Activated CD4-positive, alpha-beta memory T cell treated with anti-CD3 and anti-CD28 coated beads, Interleukin-2, amount 10 ng/mL, durations not matched to agents 7 days and 5 days (primary cell): ENCODE measurements at places on chromosomes 6 and 20. TPM values are rescaled to one million over a fixed set of nuclear protein-coding genes. Genes with fewer than 3 reads are reported as not detected.
A peak's percentile ranks its signal among the peaks of the same experiment; 100 is the strongest.

GRCh38 chr6:110342759-110343158 is 15.4 kb downstream of the METTL24 start:
- H3K4me3 ChIP-seq: no peak overlapping the region
- no peak overlapping the region for H3K27ac ChIP-seq
- no peaks in the 10 kb centered on the region for H3K4me1 ChIP-seq
- peaks cover 28% of the 10 kb centered on the region for H3K27me3 ChIP-seq
- no peak for DNase-seq
- no peaks in the 10 kb centered on the region for H3K36me3 ChIP-seq

DNA sequence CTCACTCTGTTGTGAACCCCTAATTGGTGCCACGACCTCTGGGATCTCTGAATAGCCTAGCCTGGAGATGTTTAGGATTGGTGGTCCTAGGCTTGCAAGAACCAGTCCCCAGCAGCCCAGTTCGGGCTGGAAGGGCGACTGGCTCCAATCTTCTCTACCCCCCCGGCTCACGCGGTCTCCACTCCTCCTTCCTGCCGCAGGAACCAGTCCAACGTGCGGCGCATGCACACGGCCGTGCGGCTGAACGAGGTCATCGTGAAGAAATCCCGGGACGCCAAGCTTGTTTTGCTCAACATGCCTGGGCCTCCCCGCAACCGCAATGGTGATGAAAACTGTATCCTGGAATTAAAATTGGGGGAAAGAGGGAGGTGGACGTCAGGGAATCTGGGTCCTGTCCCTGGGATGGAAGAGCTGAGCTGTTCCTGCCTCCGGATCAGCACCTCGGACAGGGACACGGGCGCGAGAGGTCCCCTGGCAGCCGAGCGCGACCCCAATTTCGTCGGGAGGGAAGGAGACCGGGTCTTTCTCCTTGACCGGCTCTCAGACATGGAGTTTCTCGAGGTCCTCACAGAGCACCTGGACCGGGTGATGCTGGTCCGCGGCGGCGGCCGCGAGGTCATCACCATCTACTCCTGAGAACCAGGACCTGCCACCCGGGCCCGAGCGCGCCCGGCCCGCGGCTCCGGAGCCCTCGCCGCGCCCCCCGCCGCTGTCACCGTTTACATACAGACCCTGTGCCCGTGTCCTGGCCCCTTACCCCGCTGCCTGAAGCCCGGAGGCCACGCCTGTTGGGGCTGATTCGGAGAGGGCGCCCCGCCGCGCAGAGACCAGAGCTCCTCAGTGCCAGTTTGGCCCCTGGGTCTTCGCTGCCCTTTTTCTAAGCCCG is 28.2 kb downstream of the SLC12A5 start:
- no peak overlapping the region for H3K27ac ChIP-seq
- peak; percentile 35 for DNase-seq
- H3K36me3 ChIP-seq: peaks cover 33% of the 10 kb centered on the region
- peaks cover 40% of the 10 kb centered on the region for H3K4me1 ChIP-seq
- peaks cover 39% of the 10 kb centered on the region for H3K27me3 ChIP-seq
- H3K4me3 ChIP-seq: no peak overlapping the region

The METTL24 gene
- not detected for total RNA-seq

GRCh38 chr20:50724851-50725723 is 6.3 kb upstream of the PARD6B start:
- peaks cover 3% of the 10 kb centered on the region for H3K4me1 ChIP-seq
- no peaks in the 10 kb centered on the region for H3K36me3 ChIP-seq
- H3K27me3 ChIP-seq: no peaks in the 10 kb centered on the region
- no peak overlapping the region for H3K4me3 ChIP-seq

DNA sequence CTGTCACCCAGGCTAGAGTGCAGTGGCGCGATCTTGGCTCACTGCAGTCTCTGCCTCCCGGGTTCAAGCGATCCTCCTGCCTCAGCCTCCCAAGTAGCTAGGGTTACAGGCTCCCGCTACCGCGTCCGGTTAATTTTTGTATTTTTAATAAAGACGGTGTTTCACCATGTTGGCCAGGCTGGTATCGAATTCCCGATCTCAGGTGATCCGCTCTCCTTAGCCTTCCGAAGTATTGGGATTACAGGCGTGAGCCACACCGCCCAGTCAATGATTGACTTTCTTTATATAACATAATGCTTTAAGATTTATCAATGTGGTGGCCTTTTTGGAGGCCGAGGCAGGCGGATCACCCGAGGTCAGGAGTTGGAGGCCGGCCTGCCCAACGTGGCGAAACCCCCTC is 7.8 kb upstream of the ABT1 start:
- H3K27ac ChIP-seq: no peak overlapping the region
- H3K4me3 ChIP-seq: no peak overlapping the region
- H3K27me3 ChIP-seq: peaks cover 57% of the 10 kb centered on the region
- H3K4me1 ChIP-seq: peaks cover 5% of the 10 kb centered on the region
- H3K36me3 ChIP-seq: no peaks in the 10 kb centered on the region

DNA sequence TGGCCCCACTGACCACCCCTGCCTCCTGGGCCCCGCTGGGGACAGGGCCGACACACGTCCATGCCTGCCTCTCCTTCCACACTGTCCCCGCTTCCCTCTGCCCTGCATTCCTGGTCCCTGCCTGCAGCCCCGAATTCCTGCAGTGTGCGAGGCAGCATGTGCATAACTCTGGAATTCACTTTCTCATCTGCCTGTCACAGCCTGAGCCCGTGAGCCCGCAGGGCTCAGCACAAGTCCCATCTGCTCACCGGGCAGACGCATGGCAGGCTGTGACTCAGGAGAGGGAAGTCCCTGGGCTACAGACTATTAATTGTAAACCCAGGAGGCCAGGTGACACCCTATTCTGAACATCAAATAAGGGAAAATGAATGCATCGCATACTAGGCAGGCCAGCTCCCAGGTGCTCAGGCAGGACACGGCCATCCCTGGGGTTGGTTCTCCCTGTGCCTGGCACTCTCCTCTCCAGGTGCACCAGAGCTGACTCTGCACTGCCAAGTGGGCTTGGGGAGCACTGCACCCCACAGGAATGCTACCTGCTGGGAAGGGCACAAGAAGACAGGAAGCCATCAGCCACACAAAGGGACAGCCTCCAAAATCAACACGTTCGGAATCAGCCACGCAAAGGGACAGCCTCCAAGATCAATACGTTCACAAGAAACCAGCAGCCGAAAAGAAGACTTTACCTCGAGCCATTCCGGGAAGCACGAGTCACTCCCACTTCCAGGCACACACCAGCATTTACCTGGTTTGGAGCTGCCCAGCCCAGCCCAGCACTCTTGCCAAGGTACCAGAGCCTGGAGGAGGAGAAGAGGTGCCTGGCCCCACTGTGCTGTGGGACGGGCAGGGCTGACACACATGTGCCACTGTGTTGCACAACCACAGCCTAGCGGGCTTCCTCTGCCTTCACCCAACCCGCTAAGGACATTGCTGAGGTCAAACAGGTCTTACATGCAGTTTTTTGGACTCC is 65.9 kb downstream of the DLL1 start:
- H3K4me1 ChIP-seq: peaks cover 14% of the 10 kb centered on the region
- DNase-seq: no peak
- H3K4me3 ChIP-seq: no peak overlapping the region
- no peaks in the 10 kb centered on the region for H3K36me3 ChIP-seq
- no peak overlapping the region for H3K27ac ChIP-seq
- no peaks in the 10 kb centered on the region for H3K27me3 ChIP-seq

The TMEM217 gene
- total RNA-seq: 2.1 TPM

The CTAGE9 gene
- not detected for total RNA-seq

The C6orf89 gene
- total RNA-seq: 53.8 TPM

DNA sequence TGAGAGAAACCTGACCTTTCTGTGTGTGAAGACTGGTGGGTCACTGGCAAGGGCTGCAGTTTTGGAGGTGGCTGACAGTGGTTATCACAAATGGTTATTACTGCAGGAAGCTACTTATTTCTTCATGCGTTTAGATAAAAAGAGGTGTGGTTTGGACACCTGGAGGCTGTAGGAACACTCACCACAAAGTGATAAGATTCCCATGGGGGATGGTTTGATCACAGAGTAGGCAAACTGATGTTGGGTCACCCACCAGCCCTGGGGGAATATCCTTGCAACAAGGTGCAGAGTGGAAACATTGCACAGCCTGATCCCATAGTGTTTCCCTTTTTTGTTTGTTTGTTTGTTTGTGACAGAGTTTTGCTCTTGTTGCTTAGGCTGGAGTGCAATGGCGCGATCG is 33.9 kb upstream of the RNGTT start:
- H3K36me3 ChIP-seq: no peaks in the 10 kb centered on the region
- H3K27ac ChIP-seq: no peak overlapping the region
- no peaks in the 10 kb centered on the region for H3K4me1 ChIP-seq
- no peak overlapping the region for H3K4me3 ChIP-seq
- DNase-seq: no peak

DNA sequence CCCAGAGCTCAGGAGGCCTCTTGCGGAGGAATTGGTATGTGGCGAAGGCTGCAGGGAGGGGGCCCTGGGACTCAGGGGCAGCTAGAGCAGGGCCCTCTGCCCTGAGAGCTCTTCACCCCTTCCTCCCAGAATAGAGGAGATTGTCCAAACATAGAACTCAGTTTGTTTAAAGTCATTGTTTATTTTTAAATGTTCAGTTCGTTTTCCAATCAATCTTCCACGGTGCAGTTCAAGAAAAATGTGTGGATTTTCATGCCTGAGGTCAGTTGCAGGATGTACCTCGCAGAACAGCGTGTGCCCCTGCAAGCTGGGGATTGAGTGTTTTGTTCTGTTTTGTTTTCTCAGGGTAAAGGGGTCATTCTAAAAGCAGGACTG is 37.2 kb downstream of the MGME1 start:
- no peak overlapping the region for H3K27ac ChIP-seq
- no peak overlapping the region for H3K4me3 ChIP-seq
- no peaks in the 10 kb centered on the region for H3K27me3 ChIP-seq
- no peaks in the 10 kb centered on the region for H3K4me1 ChIP-seq

- no peak overlapping the region for H3K4me3 ChIP-seq
- peaks cover 3% of the 10 kb centered on the region for H3K27me3 ChIP-seq
- no peaks in the 10 kb centered on the region for H3K4me1 ChIP-seq
- no peak overlapping the region for H3K27ac ChIP-seq
- no peak for DNase-seq
These were observed 94.4 kb upstream of the NAA20 start for GRCh38 chr20:19922716-19923115.

DNA sequence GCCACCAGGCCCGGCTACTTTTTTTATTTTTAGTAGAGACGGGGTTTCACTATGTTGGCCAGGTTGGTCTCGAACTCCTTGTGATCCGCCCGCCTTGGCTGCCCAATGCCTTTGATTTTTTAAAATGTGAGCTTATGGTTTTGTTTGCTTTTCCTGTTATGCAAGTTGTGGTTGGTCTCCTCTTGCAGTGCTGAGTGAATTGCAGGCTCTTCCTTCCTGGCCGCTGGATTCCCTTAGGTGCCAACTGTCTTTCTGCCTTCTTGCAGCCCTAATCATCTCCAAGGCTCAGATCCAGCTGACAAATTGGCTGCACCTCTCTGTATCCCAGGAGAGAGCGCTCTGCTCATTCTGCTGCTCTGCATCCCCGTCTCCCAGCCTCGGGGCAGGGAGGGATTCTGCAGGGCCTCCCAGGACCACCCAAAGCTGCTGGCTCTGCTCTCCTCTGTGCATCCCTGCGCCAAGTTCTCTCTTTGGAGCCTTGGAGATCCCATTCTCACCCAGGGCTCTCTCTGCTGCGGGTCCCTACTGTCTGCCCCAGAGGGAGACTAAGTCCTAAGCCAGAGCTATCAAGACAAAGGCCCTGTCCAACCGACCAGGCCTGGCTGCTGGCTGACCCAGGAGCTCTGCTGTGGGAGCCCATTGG is 14.1 kb upstream of the EMILIN3 start:
- H3K27me3 ChIP-seq: peaks cover 40% of the 10 kb centered on the region
- DNase-seq: no peak
- H3K36me3 ChIP-seq: no peaks in the 10 kb centered on the region
- H3K4me1 ChIP-seq: no peaks in the 10 kb centered on the region
- no peak overlapping the region for H3K4me3 ChIP-seq

GRCh38 chr6:43740321-43740960 is 29.6 kb upstream of the VEGFA start:
- H3K4me3 ChIP-seq: no peak overlapping the region
- H3K27ac ChIP-seq: no peak overlapping the region
- no peaks in the 10 kb centered on the region for H3K36me3 ChIP-seq
- H3K27me3 ChIP-seq: no peaks in the 10 kb centered on the region
- H3K4me1 ChIP-seq: peaks cover 2% of the 10 kb centered on the region

The ESR1 gene
- total RNA-seq: 1.2 TPM

- no peak overlapping the region for H3K27ac ChIP-seq
- no peaks in the 10 kb centered on the region for H3K36me3 ChIP-seq
- peaks cover 83% of the 10 kb centered on the region for H3K27me3 ChIP-seq
- DNase-seq: no peak
- no peak overlapping the region for H3K4me3 ChIP-seq
These were observed 2.8 kb downstream of the EYA2 start for GRCh38 chr20:46897328-46897880.

The MOCS3 gene
- total RNA-seq: 4.7 TPM

The NR2E1 gene
- total RNA-seq: not detected

- no peak overlapping the region for H3K4me3 ChIP-seq
- no peaks in the 10 kb centered on the region for H3K4me1 ChIP-seq
- H3K36me3 ChIP-seq: peaks cover 6% of the 10 kb centered on the region
- no peak for DNase-seq
- H3K27ac ChIP-seq: no peak overlapping the region
These were observed 2.7 kb downstream of the PAX1 start for GRCh38 chr20:21707999-21708737.

- peaks cover 14% of the 10 kb centered on the region for H3K27me3 ChIP-seq
- no peaks in the 10 kb centered on the region for H3K36me3 ChIP-seq
- no peak overlapping the region for H3K27ac ChIP-seq
- no peak for DNase-seq
- H3K4me1 ChIP-seq: no peaks in the 10 kb centered on the region
These were observed 32.8 kb downstream of the TNXB start for GRCh38 chr6:32076321-32076809.

DNA sequence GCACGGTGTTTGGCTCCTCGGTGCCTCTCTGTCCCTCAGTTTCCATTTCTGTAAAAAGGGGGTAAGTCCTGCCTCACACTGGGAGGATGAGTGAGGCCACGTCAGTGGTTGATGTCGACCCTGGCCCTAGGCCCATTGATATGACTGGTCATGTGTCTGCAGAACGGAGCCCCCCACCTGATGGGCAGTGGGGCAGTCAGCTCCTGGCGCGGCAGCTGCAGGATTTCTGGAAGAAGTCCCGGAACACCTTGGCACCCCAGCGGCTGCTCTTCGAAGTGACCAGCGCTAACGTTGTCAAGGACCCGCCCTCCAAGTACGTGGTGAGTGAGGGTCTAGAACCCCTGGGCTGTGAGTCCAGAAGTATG is 1.2 kb downstream of the SNX21 start:
- no peak for DNase-seq
- no peak overlapping the region for H3K27ac ChIP-seq
- peaks cover 19% of the 10 kb centered on the region for H3K4me1 ChIP-seq
- H3K36me3 ChIP-seq: no peaks in the 10 kb centered on the region

- no peak for DNase-seq
- H3K4me3 ChIP-seq: no peak overlapping the region
- peaks cover 75% of the 10 kb centered on the region for H3K27me3 ChIP-seq
These were observed 5.0 kb downstream of the VSX1 start for GRCh38 chr20:25076731-25077609.

GRCh38 chr6:80465513-80465912 is 359.0 kb downstream of the BCKDHB start:
- H3K27me3 ChIP-seq: no peaks in the 10 kb centered on the region
- H3K4me1 ChIP-seq: no peaks in the 10 kb centered on the region
- no peak for DNase-seq
- H3K4me3 ChIP-seq: no peak overlapping the region

GRCh38 chr6:32178547-32179440 is 589 bp downstream of the RNF5 start:
- no peaks in the 10 kb centered on the region for H3K27me3 ChIP-seq
- peaks cover 37% of the 10 kb centered on the region for H3K36me3 ChIP-seq
- DNase-seq: no peak
- H3K4me3 ChIP-seq: peak overlapping the region; percentile 91
- H3K4me1 ChIP-seq: peaks cover 54% of the 10 kb centered on the region
